AG10803 (cell line): ENCODE measurements at places on chromosomes 2 and 18.

GRCh38 chr2:97951155-97951680 lies 44.5 kb downstream of the TMEM131 start:
- DNase-seq: no peak

DNA sequence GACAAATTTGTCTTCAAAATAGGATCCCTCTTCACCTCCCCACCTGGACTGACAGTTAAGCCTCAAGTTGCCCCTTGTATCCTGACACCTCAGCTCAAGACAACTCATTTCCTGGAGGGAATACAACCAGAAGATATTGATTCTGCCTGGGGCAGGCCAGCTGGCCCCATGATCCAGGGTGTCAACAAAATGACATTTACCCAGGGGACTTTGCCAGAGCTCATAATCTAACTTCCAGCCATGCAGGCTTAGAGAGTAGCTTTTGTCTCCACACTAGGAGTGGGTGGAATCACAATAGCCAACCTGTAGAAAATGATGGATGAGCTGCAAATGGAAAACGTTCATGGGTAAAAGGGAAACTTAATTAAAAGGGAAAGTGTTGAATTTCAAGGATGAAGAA lies 220.1 kb upstream of the DPP10 start:
- no peak for DNase-seq

GRCh38 chr2:64929333-64929732 lies 59.9 kb upstream of the SLC1A4 start:
- DNase-seq: no peak

DNA sequence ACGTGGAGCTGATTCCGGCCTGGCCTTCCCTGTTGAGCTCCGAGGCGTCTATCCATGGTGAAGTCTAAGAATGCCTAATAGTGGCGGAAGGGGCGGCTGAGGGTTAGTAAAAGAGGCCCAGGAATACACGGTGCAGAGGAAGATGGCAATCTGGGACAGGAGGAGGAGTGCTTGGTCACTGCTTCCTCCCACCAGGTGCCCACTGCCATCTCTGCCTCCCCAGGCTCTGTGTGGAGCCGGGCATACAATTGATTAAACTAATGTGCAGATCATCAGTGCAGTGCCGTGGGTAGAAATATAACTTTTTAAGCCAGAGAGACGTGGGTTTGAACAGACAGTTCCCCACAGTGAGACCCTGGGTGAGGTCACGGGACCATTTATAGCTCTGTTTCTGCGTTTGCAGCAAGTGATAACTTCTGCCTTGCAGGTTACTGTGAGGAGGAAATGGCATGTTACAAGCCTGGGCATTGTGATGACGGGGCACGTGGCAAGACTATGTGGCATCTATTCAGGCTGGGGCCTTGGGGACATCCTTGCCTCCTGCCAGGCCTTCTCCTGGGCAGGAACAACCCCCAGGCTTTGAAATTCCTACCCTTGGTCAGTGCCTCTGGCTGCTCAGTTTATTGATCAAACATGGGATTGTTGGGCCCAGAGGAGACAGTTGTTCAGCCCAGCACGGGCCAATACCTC lies 204.9 kb downstream of the ASB1 start:
- no peak for DNase-seq

DNA sequence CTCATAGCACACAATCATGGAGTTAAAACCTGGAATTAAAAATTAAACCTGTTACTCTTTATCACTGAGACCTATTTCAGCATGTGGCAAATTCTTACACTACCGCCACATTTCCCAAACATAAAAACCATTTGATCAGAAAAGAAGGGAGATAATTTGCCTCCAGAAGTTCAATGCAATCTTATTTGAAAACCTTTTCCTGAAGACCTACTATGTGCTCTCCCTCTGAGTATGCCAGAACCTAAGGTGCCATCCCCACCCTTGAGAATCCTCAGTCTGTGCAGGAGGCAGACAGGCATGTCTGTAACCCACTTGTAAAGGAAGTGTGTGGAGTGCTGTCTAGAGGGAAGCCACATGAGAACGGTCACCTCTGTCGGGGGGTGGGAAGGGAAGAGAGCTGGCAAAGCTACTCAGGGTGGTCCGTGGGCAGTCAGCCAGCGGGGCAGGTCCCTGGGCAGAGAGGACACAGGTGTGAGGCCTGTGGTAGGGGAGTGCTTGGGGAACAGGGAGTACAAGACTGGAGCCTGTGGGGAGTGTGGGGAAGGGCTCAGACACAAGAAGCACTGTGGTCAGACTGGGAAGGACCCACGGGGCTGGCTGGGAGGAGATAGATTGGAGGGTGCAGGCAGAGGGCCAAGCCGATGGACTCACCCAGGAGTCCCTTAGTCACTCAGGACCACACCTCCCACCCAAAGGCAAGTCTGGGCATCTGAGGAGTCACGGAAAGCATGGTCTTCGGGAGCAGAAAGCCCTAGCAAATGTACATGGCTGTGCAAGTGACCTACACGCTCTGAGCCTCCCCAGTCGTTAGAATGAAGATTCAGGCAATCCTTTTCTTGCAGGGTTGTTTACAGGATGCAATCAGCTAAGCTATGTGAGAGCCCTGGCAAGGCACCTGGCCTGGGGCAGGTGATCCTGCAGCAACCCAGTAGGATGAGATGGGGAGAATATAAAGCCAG lies 22.8 kb downstream of the CRACDL start:
- DNase-seq: no peak

DNA sequence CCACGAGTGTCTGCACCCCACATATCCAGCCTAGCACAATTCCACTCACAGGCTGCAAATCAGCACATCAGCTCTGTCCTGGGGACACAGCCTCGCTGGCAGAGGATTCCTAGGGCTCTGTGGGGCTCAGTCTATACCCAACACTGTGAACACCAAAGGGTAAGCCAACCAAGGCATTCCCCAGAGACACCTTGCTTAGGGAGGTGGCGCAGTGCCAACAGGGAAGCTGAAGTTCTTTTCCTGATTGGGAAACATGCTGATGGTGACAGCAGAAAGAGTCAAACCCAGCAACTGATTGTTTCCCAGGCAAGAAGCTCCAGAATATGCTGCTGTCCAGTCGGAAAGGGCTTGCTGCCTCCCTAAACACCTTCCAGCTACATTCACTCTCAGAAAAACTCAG lies 55.8 kb downstream of the TTC32 start:
- no peak for DNase-seq

DNA sequence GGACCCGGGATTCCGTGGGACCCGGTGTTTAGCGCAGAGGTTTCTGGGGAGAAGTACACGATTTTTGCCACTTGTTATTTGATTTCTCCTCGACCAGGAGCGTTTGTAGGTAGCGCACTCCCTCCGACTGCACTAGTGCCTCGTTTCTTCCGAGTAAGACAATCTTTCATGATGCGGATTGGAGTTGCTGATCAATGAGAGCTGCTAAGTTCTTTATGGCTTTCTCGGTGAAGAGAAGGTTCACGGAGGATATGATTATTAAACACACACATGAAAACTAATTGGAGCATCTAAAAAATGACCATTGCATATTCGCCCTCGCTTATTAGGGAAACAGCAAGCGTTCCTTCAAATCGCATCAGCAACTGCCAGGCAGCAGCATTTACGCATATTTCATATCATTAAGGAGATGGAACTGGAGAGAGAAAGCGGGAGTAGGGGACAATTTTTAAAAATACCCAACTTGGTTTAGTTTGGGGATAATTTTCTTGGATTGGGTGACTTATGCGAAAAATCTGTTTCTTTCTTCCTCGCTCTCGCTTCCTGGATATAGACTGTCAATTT lies 616 bp downstream of the EML6 start:
- peak; percentile 3 for DNase-seq

GRCh38 chr2:3059141-3059925 lies 318.3 kb downstream of the EIPR1 start:
- no peak for DNase-seq

GRCh38 chr2:16246281-16246850 lies 306.0 kb downstream of the MYCN start:
- no peak for DNase-seq

DNA sequence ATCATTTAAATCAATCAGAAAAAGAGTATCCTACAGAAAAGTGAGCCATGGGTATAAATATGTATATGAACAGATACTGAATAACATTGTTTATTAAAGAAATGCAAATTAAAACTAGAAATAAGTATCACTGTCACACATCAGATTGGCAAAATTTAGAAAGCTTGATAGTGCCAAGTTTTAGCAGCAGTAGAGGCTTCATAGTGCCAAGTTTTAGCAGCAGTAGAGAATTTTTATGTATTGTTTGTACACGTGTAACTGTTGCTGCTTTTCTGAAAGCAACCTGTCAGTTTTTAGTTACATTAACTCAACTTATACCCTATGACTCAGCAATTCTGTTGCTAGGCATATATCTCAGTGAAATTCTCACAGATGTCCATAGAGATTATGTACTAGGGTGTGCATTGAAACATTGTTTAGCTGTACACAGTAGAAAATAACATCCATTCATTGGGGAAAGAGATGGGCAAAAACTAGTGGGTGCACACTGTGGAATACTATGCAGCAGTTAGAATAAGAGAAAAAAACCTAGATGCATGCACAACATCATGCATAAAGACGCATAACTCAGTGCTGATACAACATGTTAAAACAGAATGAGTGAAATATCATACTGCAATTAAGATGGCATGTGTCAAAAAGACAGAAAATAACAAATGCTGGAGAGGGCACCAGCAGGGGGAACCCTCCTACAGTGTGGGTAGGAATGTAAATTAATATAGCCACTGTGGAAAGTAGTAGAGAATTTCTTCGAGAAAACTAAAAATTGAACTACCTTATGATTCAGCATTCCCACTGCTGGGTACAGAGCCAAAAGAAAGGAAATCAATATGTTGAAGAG lies 294.5 kb upstream of the NT5C1B start:
- DNase-seq: peak; percentile 35

DNA sequence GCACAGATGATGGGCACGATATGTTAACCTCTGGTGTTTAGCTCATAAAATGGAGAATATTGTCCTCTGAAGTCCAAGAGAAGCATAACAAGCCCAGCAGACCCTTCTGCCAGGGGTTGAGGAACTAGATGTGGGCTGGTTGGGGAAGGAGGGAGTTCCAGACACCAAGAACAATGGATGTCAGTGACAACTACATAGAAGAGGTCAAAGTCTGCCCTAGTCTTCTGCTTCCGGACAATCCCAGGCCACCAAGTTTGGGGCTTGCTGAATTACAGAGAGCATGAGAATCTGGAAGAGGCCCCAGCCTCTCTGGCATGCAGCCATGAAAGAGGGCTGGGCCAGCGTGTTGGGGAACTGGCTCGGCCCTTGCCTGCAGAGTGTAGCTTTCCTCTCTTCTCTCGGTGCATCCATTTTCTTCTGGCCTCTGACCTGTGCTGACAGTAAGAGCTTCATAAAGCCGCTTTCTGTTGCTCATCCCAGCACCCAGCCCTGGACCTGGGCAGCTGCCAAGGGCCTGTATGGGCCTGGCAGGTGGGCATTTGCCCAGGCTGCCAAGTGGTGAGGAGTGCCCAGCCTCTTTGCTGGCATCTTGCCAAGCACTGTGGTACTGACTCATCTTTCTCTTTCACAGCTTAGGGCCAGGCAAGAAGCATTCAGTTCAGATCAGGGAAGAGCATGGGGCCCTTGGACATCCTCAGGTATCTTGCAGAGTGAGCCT lies 14.6 kb upstream of the LAPTM4A start:
- DNase-seq: peak; percentile 42

- DNase-seq: no peak
These were observed 334.5 kb downstream of the SMAD2 start for GRCh38 chr18:47595831-47596501.

DNA sequence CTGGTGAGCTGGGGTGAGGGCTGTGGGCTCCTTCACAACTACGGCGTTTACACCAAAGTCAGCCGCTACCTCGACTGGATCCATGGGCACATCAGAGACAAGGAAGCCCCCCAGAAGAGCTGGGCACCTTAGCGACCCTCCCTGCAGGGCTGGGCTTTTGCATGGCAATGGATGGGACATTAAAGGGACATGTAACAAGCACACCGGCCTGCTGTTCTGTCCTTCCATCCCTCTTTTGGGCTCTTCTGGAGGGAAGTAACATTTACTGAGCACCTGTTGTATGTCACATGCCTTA lies 10.5 kb downstream of the PROC start:
- no peak for DNase-seq
